ENCODE measurements at places on chromosomes 13 and 19.
A peak's percentile ranks its signal among the peaks of the same experiment; 100 is the strongest.

DNA sequence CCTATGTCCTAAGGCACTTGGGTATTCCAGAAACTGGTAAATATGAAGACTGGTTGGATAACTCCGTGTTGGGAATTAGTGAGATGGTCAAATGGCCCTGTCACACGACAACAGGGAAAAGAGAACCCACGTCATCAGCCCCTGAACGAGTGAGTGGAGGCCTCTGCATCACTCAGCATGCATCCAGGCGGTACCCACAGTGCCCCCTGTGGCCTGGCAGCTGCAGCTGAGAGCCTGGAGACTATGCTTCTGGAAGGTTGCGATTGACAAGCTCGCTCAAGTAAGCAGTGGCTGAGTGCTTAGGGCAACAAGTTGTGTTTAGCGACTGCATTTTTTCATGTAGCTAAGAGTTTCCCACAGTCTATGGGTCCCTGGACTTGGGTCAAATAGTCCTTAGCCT is 55.9 kb downstream of the COL4A2 start:
- DNase-seq: no peak

DNA sequence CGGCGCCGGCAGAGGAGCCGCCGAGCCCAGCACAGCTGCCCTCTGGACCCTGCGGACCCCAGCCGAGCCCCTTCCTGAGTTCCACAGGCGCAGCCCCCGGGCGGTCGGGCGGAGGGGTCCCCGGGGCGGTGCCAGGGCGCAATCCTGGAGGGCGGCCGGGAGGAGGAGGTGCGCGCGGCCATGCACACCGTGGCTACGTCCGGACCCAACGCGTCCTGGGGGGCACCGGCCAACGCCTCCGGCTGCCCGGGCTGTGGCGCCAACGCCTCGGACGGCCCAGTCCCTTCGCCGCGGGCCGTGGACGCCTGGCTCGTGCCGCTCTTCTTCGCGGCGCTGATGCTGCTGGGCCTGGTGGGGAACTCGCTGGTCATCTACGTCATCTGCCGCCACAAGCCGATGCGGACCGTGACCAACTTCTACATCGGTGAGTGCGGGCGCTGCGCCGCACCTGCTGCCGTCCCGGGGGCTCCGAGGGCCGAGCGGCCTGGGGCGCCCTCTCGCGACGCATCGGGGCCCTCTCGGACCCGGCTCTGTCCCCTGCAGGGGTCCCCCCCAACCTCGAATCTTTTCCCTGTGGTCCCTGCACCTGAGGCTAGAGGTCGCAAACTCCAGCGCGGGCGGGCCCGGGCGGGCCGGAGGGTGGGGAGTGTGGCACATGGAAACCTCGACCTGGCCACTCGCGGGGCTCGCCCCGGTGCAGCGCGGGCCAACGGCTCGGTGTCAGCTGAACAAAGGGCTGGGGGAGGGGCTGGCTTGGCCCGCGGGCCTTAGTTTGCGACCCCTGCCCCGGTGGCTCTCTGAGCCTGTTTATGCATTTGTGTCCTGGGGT is at the start of gene KISS1R:
TSS of gene KISS1R (plus strand) at position 11 of the 829 bp plus-strand sequence. CDS start at position 181, 170 bp downstream.
- DNase-seq: peak; percentile 9

DNA sequence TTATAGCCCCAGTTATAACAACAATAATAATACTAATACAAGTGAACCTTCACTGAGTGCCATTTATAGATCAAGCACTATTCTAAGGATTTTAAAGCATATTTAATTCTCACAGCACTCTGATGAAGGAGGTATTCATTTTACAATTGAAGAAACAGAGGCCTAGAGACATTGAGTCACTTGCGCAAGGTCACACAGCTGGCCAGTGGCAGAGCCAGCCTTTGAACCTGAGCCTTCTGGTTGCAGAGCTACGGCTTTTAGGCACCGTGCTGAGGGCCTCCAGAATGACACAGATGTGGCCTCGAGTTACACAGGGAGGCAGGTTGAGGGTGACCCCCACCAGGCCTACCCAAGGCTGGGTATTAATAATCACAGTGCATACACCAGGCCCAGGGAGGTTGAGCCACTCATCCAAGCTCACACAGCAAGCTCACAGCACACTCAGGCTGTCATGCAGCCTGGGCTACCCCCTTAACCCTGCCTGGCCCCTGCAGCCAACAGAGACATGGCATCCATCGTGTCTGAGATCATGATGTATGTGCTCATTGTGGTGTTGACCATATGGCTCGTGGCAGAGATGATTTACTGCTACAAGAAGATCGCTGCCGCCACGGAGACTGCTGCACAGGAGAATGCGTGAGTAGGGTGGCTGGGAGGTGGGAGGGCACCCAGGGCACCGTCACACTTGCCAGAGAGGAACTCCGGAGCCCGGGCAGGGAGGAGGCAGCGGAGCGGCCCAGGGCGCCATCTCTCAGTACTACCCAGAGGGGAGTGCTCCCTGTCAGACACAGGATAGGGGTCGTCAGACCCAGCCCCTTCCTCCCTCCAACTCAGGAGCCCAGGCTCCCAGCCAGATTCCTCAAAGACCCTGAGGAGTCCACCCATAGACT is 2.7 kb upstream of the HPN start:
- DNase-seq: no peak

GRCh38 chr13:20521364-20522115 is 4.1 kb downstream of the CRYL1 start:
- DNase-seq: peak; percentile 11

- peak; percentile 42 for DNase-seq
Measured at GRCh38 chr19:33287927-33288326, 14.4 kb downstream of the CEBPA start.

GRCh38 chr13:46630431-46631178 is 77.6 kb downstream of the LRCH1 start:
- DNase-seq: no peak

DNA sequence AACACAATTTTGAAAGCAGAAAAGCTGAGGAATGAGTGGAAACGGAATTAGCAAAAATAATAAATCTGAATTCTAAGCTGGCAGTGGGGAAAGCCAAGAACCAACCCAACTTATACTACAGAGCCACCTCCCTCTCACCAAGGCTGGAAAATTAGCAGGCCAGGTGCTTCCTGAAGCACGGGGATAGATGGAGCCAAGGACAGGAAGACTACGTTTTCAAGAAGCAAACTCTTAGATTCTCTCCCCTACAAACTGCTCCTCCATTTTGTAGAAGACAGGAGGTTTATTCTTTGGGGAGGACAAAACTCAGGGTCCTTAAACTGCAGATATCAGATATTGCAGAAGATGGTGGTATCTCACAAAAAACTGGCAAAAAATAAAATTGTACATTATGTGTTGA is 8.8 kb downstream of the CCDC70 start:
- no peak for DNase-seq

DNA sequence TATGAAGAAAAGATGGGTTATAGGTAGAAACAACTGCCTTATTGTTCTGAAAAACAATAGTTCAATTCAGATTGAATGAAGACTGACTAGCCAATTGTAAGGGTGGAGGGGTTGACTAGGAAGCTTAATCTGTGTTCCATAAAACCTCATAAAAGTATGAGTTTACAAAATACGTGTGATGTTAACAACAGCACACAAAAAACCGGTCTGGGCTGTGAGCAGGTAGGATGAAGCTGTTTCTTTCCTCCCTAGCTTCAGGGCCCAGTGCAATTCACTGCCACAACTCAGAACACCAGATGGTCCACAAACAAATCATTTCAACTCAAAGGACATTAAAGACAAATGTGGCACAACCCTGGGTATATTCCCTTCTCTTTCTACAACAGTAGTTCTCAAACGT is 3.2 kb downstream of the OXGR1 start:
- DNase-seq: no peak

DNA sequence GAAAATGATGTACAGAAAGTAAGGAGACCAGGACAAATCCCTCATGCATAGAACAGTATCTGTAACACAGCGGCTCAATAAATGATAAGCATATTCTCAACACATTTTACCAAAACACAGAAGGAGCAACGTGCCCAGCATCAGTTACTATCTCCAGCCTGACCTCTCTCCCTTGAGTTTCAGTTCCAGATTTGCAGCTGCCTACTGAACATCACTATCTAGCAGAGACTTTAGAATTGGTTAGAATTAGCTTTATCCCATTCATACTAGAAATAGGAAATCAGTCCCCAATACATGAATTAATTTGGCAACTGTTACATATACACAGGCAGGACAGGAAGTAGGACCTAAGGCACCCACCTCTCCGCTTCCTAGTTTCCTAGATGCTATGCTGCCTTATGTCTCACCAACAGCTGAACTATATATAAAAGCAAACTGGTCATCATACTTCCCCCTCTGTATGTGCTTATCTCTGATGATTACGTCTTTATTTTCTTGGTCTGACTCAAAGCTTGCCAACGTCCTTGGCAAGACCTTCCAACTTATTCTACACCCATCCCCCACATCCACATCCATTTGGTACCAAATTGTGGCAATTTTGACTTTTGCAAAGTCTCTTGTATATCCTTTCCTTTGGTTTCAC is 61.1 kb downstream of the SACS start:
- DNase-seq: peak; percentile 18

DNA sequence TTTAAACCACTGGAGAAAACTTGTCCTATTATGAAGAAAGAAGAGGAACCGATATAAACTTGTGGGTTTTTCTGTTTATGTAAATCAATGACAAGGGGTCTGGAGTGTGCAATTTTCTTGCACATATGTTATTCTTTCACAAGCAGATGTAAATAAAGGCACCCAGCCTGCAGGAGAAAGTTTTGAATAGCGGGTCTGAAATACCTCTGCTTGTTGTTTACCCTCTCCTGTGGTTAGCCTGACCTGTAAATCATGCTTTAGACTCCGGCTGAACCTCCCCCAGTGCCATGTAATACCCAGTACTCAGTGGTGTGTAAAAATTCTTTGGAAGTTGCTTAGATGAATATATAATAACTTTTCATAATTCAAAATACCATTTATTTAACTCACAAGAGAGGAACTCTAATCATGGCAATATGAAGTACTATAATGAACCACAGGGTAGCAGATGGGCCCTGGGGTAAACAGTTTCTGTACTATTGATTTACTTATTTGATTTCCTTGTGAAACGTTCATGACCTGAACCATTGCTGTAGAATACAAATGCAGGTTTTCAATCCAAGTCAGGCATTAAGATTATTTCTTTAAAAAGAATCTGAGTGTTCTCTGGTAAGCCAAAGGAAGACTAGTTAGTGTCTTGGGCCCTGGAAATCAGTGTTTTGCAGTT is 245.1 kb downstream of the LMO7 start:
- DNase-seq: no peak

- DNase-seq: peak; percentile 79
Measured at GRCh38 chr13:76882431-76882830, 3.8 kb downstream of the KCTD12 start.

- DNase-seq: no peak
Measured at GRCh38 chr19:6576869-6577475, 14.0 kb downstream of the CD70 start.

GRCh38 chr13:19967621-19968020 is 9.1 kb downstream of the ZMYM2 start:
- peak; percentile 16 for DNase-seq

GRCh38 chr19:10422846-10423245 is 2.5 kb downstream of the PDE4A start:
- DNase-seq: no peak

DNA sequence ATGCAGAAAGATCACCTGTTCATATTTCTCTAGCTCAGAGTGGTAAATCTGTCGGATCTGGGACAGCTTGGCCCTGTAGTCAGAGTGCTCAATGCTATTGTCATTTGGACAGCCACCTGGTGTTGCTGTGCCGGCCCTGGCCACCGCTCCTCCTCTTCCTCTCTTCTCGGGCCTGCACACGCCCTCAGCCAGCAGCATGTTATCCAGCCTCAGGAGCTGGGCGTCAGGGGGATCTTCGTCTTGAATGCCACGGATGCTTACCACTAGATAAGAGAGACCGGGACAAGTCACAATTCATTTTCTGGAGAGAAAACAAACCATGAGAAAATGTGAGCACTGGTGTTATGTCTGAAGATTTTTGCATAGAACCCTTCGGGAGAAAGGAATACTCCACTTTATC is 32.5 kb downstream of the CILP2 start:
- DNase-seq: no peak

GRCh38 chr19:53905787-53906186 is 3.3 kb upstream of the CACNG7 start:
- no peak for DNase-seq

DNA sequence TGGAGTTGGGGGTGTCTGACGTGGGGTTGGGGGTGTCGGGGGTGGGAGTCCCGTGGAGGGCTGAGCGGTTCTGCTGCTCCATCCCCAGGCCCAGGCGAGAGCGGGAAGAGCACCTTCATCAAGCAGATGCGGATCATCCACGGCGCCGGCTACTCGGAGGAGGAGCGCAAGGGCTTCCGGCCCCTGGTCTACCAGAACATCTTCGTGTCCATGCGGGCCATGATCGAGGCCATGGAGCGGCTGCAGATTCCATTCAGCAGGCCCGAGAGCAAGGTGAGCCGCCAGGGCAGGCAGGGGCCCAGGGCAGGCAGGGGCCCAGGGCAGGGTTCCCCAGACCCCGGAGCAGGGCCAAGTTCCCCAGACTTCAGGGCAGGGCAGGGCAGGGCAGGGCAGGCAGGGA is 12.7 kb downstream of the GNA15 start:
- DNase-seq: no peak

GRCh38 chr13:97660594-97661260 is 226.8 kb downstream of the RAP2A start:
- DNase-seq: no peak

All from AML-193 (cell line).